ENCODE measurements at places on chromosomes 11 and 22. TPM values are rescaled to one million over a fixed set of nuclear protein-coding genes. Genes with fewer than 3 reads are reported as not detected.

SHANK3 gene
- total RNA-seq: not detected

CD3G gene
- 223 TPM for total RNA-seq

TUB gene
- total RNA-seq: 0.05 TPM

TMEM225 gene
- not detected for total RNA-seq

ISX gene
- total RNA-seq: not detected

DDX25 gene
- not detected for total RNA-seq

ANO1 gene
- not detected for total RNA-seq

MUC5AC gene
- not detected for total RNA-seq

BATF2 gene
- total RNA-seq: not detected

NCR3LG1 gene
- total RNA-seq: 1.1 TPM

Data from T-helper 1 cell treated with Interleukin-12 subunit alpha and Interleukin-12 subunit beta and Interleukin-4 antibody, amounts not matched to agents 30 ng/mL and 1 ng/mL, for 36 hours (primary cell).